ENCODE measurements at places on chromosomes 7 and 10.

DNA sequence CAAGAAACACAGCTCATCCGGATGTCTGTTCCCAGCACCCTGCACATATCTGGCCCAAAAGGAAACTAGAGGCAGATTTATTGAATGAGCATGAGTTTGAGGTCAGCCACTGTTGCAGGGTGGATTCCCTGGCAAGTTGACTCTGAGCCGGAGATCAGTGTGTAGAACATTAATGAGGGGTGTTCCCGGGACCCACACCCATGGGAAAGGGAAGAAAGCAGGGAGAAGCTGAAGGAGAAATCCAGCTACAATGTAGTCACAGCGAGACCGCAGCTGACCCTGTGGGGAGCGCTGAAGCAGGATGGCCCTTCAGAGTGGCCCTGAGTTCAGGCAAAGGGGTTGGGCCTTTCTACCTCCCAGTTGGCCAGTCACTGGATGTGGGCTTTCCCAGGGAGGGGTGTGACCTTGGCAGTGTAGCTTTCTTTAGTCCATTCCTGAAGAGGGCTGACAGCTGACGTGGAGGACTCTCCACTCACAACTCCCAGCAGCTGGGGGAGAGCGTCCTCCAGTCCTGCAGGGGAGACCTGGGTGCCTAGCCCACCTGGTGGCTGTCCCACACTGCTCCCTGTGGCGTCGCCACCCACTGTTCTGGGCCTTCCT is 324.2 kb upstream of the ZMIZ1 start:
- DNase-seq: no peak

GRCh38 chr10:102400076-102400475 is 4.6 kb downstream of the NFKB2 start:
- DNase-seq: no peak

DNA sequence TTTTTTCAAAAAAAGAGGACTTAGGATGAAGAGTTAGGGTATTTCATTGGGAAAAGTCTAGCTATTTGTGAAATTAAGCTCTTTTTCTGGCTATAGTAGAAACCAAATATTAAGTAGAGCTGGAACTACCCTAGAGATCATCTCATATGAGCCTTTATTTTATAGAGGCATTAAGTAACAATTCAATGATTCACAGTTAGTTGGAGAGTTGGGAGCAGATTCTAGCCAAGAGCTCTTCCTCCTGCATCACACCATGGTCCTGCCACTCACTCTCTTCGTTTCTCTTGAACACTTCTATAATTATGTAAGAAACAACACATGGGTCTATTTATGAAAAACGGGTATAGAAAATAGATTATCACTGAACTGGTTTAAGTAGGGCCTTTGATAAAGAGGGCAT is 76.1 kb upstream of the ANK3 start:
- no peak for DNase-seq

GRCh38 chr7:7585241-7585928 is 18.7 kb downstream of the MIOS start:
- no peak for DNase-seq

DNA sequence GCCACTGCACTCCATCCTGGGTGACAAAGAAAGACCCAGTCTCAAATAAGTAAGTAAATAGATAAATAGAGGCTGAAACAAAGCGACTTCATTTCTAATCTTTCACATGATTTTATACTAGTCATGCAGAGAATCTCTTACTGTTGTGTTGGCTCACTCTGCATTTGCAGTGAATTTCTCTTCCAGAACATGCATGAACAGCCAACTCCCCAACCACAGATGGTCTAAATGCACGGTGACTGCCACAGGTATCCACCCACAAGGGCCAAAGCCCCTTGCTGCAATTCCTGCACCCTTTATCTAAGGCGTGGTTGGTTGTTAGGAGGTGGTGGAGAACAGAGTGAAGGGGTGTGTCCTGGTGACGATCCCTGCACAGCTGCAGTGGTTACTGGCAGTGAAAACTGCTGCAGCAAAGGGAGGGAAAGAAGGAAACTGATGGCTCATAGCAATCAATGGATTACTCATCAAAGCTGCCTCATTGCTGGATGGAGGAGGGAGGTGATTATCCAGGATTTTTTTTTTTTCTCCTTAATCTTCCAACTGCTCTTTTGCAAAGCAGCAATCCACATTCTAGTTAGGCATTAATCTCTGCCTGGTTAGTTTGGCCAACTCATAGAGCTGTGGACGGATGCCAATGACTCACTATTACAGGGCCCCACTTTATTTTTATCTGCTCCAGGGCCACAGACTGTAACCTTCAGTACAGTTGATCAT is 50.6 kb downstream of the PRTFDC1 start:
- no peak for DNase-seq

DNA sequence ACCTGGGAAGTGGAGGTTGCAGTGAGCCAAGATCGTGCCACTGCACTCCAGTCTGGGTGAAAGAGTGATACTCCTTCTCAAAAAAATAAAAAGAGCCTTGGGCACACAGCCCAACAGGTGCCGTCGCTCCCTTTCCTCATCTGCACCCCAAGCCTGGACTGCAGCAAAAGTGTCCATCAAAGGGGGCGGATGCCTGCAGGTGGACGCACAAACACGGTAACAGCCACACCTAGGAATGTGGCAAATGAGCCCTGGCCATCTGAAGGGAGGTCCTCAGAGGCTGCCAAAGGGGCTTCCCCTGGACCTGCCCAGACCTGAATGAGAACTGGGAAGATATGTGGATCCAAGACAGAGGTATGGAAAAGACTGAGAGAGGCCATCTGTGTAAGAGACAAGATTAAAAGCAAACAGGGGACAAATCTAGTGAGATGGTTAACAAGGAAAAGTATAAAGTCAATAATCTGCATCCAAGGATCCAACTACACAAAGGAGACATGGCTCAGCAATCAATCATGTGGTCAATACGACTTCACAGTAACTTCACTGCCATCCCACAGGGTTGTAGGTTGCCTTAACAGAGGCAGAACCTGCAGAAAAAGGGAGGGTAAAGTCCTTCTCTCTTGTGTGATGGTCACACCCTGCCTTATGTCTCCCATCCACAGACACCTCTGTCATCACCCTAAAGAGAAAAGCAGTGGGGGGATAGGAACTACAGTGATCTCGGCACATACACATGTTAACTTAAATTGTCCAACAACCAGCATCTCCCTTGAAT is 25.4 kb downstream of the DRGX start:
- no peak for DNase-seq

DNA sequence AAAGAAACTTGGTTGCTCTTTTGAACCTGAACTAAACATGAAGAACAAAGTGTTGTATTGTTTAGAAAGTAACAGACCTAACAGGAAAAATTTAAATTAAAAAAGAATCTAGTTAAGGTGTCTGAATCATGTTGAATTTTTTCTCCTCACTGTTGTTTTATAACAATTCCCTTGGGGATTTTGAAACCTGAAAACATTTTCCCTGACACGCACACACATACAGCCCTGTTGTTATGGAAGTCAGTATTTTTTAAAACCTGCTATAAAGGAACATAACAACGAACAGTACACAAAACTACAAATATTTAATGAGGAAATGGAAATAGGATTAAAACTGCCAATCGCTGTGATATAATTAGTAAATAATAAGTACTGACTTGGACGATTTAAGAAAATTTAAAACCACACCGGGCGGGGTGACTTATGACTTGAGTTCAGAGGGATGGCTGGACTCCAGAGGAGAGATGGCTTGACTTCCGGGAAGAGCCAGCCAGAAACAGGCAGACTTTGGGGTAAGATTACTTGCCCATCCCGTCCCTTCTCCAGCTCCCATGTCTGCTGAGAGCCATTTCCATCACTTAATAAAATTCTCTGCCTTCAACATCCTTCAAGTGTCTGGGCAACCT is 16.2 kb upstream of the SPOCK2 start:
- DNase-seq: no peak

DNA sequence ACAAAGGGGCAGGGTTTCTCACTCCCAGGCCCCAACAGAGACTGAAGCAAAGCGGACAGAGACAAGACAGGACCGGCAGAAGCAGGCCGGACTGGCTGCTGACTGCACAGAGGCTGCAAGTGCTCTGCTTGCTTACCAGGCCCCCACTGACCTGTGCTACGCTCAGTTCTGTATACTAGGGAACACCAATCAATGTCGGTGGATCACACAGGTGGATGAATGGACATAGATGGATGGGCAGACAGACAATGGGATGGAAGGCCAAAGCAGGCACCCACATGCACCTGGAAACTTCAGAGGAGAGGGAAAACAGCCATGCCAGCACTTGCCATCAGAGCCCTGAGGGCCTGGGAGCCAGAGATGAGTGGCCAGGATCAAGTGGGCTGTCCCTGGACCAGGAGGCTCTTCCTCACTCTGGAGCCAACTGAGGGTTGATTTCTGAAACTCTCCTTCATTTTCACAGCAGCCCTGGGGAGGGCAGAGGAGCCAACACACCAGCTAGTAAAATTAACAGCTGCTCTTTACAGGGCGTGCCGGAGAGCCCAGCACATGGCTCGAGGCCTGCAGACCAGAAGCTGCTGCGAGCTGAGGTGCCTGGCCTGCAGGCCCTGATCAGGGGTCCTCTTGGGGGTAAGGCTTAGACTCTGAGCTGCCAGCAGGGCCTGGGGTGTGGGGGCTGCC is 243.6 kb downstream of the KCNMA1 start:
- no peak for DNase-seq

DNA sequence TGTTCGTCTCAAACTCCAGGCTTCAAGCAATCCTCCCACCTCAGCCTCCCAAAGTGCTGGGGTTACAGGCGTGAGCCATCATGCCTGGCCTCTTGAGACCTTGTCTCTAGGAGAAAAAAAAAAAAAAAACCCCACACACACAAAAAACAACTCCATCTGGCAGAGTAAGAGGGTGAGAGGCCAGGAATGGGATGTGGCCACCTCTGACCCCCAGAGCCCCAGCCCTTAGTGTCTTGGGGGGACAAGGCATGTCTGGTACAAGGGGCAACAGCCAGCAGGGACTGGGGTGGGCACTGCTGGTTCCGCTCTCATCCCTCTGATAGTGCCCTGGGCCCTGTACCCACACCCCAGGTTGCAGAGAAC is 15.6 kb upstream of the TNRC18 start:
- DNase-seq: no peak

DNA sequence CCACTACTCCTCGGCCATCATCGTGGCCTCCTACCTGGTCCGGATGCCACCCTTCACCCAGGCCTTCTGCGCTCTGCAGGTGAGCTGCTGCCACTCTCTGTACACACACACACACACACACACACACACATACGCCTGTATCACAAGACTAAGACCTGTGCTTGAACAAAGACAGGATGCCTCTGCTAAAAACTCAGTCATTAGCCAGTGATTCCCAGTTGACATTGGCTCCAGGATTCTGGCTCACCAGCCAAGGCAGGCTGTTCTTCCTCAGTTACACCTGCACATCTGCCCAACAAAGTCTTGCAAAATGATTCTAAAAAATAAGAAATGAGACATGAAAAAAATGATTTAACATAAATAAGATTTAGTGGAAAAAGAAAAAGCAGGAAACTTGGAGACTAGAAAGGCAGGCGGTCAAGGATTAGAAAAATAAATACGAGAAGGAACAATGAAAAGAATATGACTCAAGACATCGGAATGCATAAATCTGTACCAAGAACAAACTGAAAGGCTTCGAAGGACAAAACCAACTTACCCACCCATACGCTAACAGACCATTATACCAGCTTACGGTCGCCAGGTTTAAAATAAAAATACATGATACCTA is 7.4 kb upstream of the LRRC18 start:
- no peak for DNase-seq

DNA sequence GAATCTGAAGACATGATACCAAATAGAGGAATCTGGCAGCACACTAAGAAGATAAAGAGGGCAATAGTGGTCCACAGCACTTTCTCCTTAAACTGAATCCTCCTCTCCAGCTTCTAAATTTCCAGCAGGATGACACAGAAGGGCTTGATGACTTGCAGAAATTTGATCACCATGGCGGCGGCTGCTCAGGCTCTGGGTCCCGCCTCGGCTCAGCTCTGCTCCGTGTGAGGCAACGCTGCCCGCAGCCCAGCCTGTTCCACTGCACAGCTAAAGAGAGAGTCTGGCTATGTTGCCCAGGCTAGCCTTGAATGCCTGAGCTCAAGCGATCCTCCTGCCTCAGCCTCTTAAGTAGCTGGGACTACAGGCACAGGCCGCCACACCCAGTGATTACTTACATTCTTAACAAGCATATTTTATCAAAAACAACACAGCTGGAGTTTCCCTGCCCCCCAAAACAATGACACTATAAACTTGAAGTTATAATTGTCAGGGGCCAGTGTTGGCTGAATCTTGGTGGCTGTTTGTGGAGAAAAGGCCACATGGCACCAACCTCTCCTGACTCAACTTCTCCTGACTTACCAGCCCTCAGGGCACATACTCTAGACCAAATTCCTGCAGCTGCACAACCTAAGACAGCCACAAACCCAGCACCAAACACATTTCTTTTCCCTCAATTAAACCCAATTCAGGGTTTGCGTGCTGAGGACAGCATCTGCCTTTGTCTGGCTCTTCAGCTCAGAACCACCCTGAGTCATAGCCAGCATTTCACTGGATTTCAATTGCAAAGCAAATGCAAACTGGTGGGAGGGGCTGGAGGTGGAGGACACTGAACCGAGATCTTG is 11.6 kb upstream of the TNPO3 start:
- DNase-seq: no peak

DNA sequence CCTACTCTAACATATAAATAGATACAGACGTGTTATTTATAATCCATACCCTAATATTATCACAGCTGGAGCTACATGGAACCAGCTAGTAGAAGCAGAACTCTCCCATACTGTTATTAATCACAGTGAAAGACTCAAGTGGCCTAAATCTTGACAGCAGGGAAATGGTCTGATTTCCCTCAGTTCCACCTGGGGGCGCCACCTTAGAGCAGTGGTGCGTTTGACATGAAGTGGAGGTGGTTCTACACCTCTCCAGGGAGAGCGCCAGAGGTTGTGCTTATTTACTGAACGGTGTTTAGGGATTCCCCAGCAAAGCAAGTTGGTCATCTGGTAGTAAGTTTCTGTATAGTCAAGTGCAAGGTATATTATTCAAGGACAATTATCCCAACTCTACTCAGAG is 17.6 kb downstream of the DNTT start:
- DNase-seq: no peak
